ENCODE measurements at places on chromosomes 12 and 14.

DNA sequence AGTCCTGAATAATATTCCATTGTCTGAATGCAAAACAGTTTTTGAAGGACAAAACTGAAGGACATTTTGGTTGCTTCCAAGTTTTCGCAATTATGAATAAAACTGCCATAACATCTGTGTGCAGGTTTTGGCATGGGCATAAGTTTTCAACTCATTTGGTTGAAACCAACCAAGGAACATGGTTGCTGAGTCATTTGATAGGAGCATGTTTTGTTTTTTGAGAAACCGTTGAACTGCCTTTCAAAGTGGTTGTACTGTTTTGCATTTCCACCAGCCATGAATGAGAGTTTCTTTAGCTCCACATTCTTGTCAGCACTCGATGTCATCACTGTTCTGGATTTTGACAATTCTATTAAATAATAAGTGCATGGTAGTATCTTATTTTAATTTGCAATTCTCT, 23.0 kb upstream of the GSG1 start:
- no peak for DNase-seq

GRCh38 chr14:61472011-61472672, 150.8 kb downstream of the PRKCH start:
- peak; percentile 24 for DNase-seq

DNA sequence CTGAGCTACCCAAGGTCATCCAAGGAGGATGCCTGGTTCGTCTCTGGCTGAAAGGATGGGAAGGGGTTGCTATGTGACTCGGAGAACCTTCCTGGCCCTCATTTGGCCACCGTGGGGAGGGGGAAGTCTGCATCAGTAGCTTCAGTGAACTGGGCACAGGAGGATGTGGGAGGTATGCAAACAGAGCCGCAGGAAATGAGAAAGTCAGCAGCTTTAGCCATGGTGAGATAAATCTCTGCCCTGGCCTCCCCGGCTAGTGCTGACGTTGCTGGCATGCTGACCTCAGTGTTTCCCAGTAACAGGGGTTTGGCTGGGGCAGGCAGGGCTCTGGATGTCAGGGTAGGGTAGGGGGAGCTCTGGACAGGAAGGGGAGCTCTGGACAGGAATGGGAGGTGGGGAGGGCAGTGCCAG, 2.3 kb upstream of the CEBPE start:
- no peak for DNase-seq

DNA sequence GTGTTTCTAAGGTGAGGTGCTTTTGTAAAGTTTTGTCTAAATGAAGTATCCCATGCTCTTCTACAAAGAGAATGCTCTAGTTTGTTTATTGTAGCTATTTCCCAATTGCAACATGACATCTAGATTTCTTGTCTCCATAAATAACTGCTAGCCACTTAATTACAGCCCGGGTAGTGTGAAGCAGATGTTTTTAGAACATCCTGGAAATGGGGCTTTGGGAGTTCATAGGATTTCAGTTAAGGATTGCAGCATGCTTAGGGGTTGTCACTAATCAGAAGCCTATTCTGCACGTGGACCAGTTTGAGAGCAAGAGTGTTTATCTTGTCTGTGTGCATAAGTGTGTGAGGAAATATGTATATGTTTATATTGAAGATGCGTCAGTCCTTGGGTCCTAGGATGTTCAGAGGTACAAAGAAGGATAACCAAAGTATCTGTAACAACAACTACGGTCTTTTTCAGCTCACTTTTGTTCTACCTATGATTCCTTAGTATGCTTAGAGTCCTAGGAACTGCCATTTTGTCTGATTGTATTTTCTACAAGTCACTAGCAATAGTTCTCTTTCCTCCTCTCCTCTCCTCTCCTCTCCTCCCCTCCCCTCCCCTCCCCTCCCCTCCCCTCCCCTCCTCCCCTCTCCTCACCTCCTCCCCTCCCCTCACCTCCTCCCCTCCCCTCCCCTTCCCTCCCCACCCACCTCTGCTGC, 135.3 kb downstream of the ACSS3 start:
- DNase-seq = no peak

DNA sequence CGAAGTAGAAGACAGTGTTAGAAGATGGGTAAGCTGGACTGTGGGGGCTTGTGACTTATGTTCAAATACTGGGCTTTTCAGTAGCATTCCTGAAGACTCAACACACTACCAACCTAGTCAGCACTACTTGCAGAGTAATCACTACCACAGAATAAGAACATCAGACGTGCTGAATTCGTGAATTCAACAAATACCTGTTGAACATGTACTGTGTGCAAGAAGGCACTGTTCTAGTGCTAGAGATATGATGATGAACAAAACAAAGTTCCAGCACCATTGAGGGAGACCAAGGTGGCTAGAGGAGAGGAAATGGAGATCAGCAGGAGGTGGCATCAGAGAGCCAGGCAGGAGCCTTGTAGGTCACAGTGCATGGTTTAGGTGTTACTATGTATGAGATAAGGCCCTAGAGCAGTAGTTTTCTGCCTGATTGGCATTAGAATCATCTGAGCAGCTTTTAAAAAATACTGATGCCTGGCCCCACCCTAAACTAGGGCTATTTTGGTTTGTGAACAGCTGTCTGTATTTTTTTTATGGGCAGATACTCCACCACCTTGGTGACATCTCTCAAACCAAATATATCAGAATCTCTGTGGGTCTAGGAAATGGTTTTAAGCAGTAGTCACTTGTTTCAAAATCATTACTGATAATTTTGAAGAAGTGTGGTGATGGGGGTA, 26.8 kb downstream of the FERMT2 start:
- DNase-seq = no peak
